NCI-H524 (cell line): ENCODE measurements at places on chromosomes 7 and 10.

GRCh38 chr7:157158400-157158799, 19.7 kb downstream of the UBE3C start:
- DNase-seq = no peak

DNA sequence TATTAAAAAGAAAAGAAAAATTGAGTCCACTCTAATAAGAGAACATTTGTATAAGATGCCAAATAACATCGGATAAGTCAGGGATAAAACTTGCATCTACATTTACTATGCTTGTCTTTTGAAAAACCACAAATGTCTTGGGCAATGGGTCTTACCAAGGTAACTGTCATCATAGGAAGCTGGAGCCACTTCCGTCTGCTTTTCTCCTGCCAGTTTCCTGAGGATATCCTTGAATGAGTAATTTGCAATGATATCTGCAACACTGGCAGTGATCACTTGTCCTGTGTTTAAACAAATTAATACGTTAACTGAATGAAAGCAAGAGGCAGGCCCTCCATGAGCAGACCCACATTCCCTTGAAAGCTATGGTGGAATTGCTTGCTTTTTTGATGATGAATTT, 47.3 kb downstream of the ITGA8 start:
- DNase-seq = no peak

DNA sequence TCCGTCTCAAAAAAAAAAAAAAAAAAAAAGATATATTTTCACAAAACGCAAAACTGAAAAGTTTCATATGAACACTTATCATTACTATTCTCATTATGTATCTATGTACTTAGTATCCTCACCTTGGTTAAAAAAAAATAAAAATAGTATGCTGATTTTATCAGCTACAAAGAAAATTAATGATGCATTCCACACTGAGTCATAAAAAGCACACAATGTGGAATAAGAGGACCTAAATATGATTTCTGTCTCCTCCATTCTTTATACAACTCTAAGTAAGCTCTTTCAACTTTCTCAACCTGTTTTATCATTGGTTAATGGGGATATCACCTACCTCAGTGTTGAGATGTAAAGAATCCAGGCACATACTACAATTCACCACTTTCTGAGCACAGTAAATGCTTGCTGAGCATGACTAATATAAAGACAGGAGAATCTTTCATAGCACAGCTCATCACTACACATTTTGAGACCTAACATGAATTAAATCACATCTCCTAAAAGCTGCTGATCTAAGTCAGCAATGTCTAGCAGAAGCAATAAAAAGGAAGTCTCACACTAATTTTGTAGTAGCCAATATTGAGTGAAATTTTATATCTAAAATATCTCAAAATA, 2.7 kb downstream of the SNX13 start:
- no peak for DNase-seq

DNA sequence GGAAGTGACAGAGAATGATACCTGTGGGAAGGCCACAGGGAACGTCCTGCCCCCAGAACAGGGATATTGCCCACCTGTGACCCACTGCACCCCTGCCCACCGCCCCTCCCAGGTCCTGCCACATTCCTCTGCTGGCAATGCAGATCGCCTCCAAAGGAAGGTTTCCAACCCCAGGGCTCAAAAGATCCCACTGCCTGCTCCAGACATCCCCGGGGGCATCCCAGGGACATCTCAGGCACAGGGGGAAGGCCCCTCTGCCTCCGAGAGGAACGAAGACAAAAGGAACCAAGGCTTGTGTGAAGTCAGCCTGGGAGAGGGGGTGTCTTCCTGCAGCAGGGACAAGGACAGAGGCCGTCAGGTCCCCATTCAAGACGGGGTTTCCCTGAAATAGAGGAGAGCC, 28.5 kb downstream of the NUDT1 start:
- no peak for DNase-seq

DNA sequence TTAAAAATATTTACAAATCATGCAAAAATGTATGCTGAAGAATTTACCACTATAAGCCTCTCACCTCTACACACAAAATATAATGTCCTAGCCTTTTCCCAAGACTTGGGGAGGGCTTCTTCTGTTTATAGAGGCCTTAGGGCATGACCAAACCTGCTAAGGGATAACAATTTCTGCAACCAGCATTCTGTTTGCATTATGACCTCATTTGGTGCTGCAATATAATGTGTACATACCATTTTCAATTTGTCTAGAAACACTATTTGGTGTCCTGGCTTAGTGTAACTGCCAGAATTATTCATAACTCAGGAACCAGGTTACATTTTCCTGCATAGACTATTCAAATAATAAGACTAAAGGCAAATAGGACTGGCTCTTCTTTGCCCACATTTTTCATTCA, 446.6 kb upstream of the SORCS1 start:
- DNase-seq = no peak

DNA sequence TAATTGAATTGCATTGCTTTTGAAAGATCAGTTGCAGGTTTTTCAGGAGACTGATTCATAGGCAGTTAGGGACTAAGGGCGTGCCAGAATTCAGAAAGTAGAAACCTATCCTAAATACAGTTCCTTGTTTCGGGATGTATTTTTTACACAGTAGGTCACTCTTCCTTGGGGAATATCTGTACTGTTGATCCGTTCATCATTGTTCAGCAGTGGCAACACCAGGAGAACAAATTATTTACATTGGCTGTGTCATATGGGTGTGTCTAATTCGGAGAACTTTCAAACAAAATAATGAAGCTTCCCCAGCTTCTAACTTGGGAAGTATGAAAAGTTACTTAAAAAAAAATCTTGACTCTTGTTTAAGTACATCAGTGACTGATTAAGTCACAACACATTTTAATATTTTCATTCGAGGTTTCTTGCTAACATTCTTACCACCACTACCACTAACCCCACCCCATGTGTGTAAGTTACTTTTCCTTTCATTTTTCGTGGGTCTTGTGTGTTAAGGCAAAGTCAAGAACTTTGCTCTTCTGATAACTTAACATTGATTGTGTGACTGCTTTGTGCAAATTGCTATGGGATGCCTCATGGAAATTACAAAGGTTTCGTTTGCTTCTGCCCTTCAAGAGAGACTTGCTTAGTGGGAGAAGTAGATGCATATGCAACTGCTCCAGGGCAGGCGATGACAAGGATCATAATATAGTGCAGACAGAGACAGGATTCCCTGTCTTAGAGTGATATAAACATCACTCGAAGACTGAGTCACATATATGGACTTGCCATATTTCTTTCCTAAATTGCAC, 43.8 kb upstream of the RPA3 start:
- DNase-seq = no peak

GRCh38 chr10:24215196-24215595, 6.3 kb downstream of the KIAA1217 start:
- no peak for DNase-seq

- DNase-seq = no peak
Measured at GRCh38 chr7:155752756-155753445, 59.4 kb downstream of the SHH start.

- no peak for DNase-seq
Measured at GRCh38 chr10:33773886-33774480, 439.5 kb upstream of the NRP1 start.

- DNase-seq = no peak
Measured at GRCh38 chr7:35700865-35701264, 5.9 kb upstream of the HERPUD2 start.

GRCh38 chr7:105429746-105430612, 41.3 kb upstream of the SRPK2 start:
- peak; percentile 47 for DNase-seq

- DNase-seq = no peak
Measured at GRCh38 chr10:69096045-69096444, 8.1 kb downstream of the SRGN start.

- no peak for DNase-seq
Measured at GRCh38 chr10:116000151-116000842, 272.7 kb downstream of the GFRA1 start.

- no peak for DNase-seq
Measured at GRCh38 chr7:151256410-151257045, 8.0 kb upstream of the SMARCD3 start.

DNA sequence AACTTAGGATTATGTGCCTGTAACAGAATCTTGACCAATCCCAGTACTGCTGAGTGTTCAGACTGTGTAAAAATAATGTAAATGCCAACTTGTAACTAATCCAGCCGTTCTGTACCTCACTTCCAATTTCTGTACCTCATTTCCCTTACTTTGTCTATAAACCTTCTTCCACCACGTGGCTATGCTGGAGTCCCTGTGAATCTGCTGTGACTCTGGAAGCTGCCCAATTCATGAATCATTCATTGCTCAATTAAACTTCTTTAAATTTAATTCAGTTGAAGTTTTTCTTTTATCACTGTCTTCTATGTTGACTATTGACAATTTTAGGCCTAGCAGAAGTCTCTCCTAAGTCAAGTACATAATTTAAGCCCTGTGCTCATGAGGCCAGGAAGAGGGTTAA, 215.3 kb upstream of the RHOBTB1 start:
- no peak for DNase-seq

DNA sequence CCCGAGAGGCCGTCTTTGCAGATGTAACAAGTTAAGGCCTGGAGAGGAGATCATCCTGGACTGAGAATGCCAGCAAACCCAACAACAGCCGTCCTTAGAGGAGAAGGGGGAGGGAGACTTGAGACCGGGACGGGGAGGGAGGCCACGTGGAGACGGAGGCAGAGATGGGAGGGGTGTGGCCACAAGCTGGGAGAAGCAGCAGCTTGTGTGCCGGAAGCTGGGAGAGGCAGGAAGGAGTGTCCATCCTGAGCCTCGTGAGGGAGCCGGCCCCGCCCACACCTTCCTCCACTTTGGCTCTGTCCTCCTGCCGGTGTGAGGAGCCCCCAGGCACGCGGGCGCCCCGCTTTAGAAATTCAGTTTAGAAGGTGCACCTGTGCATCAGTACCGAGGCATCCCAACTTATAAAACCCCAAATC, 95.7 kb downstream of the DNAJB6 start:
- DNase-seq = peak; percentile 76

GRCh38 chr10:2887391-2888070, 179.8 kb upstream of the PFKP start:
- DNase-seq = no peak

- DNase-seq = no peak
Measured at GRCh38 chr7:20828947-20829346, 42.3 kb upstream of the SP8 start.

DNA sequence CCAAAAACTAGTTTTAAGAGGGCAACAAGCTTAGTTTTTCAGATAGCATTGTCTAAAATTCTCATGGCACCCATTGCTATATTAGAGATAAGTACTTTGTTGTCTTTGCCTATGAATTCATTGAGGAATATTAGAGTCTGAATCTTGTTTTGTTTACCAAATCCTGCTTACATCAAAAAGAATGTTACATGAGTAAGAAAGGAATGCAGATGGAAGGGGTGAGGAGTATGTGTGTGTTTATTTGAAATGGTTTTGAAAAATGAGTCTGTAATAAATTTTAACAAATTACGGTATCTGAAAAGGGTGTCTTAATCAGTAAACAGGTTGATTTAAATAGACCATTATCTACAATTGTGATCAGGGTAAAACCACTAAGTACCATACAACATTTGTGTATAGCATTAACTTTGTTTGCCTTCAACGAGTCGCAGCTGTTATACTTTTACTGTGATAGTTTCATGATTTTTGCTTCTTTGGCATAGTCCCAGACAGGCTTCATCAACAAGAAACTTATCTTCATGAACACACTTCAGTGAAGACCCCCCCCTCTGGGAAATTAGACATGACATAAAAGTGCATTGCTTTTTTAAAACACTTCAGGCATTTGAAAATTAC, 1183.9 kb upstream of the C7orf33 start:
- DNase-seq = no peak

- no peak for DNase-seq
Measured at GRCh38 chr7:134726581-134726980, 52.9 kb upstream of the CALD1 start.

DNA sequence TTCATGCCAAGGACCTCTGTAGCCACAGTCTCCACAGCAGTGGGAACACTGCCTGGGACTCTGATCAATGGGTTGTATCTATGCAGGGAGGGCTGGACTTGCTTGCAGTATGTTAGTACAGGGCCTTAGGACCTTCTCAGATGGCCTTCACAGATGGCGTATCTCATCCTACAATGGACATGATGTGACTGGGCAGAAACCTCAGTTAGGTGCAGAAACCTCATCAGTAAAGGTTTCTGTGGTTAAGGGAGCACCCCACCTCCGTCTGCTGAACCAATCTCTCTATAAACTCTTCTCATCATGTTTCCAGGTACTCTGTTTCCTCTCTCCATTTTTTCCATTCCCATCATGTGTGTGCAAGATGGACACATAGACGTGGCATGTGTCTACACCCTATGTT, 154.9 kb downstream of the EVX1 start:
- no peak for DNase-seq

DNA sequence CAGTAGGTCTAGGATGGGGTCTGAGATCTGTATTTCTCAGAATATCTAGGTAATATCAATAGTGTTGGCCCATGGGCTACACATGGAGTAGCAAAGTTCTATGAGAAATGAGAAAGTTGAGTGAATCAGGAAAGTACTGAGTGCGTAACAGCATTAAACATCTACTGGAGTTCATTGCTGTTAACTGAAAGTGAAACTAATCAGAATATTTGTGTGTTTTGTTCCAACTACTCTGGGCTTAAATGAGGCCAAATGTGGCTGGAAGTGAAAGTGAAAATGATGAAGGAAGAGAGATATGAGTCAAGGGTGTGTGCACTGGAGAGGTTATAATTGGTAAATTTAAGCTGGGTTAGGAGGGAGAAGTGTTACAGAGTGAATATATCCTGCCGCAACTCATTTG, 46.5 kb downstream of the TMEM106B start:
- no peak for DNase-seq

GRCh38 chr7:92417913-92418312, 29.4 kb upstream of the GATAD1 start:
- DNase-seq = no peak

DNA sequence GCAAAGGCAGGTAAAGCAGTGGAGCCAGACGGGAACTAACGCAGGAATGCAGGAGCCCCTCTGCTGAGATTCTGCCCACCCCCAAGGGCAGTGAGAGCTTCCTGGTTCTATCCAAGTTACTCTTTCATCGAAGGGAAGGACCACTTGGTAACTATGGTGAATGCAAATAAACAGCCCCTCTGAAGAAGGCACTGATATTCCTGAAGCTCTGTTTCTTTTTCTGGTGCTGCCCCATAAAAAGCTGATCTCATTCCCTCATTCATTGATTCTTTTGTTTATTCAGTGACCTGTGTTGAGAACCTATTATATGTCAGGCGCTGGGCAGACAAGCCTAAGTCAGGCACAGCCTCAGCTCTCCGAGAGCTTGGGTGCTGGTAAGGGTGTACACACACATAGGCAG, 217.3 kb downstream of the SNX10 start:
- no peak for DNase-seq

GRCh38 chr10:124678557-124679240, 65.5 kb downstream of the FAM53B start:
- DNase-seq = no peak

- no peak for DNase-seq
Measured at GRCh38 chr7:122423591-122423990, 119.0 kb upstream of the FEZF1 start.
